Activated CD4-positive, alpha-beta T cell treated with anti-CD3 and anti-CD28 coated beads, Interleukin-2, amount 50 U/mL, for 1 hour (primary cell): ENCODE measurements at places on chromosomes 13 and 19.
A peak's percentile ranks its signal among the peaks of the same experiment; 100 is the strongest.

DNA sequence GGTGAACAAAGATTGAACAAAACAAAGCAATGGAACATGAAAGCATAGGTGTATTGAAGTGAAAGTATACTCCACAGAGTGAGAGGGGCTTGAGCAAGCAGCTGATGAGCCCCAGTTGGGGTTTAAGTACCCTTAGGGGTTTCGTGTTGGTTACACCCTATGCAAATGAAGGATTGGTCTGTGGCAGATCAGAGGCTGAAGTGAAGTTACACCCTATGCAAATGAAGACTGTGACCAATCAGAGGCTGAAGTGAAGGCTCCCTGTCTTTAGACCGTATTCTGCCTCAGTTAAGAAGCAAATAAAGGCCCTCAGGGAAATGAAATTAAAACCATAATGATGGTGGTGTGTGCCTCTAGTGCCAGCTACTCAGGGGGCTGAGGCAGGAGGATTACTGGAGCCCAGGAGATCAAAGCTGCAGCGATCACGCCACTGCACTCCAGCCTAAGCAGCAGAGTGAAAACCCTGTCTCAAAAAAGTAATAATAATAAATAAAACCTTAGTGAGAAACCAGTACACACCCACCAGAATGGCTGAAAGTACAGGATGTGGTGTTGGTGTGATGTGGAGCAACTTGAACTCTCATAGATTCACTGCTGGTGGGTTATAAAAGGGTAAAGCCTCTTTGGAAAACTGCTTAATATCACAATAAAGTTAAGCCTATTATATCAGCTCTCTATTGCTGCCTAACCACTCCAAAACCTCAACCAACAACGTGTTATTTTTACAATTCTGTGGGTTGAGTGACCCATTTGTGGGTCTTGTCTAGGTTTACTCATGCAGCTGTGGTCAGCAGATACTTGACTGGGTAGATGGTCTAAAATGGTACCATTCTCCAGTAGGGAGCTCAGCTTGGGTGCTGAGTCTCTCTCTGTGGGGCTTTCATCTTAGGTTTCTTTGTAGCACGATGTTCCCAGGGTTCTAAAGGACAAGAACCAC, 12.8 kb upstream of the UPF3A start:
- DNase-seq, result no peak

- no peak for DNase-seq
These were observed 5.5 kb downstream of the SLC7A1 start for GRCh38 chr13:29589967-29590366.

DNA sequence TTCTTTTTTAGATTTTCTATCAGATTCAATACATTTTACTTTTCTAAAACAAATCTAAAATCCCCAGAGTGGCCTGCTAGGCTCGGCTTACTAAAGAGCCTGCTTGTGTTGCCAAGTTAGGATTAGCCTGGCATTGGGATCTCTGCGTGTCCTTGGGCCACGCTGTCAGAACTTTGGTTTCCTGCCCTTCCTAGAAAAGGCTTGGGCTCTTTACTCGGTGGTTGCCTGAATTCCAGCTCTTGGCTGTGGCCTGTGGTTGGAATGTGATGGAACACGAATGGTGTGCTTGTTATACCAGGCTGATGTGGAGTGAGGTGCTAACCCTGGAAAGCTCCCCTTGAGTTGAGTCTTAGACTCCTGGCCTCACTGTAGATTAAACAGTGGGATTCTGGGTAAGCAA, 8.5 kb downstream of the SPATA13 start:
- no peak for DNase-seq

GRCh38 chr19:18386543-18387271, 749 bp downstream of the GDF15 start:
- no peak for DNase-seq

- DNase-seq, result no peak
These were observed 111.7 kb upstream of the IRS2 start for GRCh38 chr13:109897988-109898624.

DNA sequence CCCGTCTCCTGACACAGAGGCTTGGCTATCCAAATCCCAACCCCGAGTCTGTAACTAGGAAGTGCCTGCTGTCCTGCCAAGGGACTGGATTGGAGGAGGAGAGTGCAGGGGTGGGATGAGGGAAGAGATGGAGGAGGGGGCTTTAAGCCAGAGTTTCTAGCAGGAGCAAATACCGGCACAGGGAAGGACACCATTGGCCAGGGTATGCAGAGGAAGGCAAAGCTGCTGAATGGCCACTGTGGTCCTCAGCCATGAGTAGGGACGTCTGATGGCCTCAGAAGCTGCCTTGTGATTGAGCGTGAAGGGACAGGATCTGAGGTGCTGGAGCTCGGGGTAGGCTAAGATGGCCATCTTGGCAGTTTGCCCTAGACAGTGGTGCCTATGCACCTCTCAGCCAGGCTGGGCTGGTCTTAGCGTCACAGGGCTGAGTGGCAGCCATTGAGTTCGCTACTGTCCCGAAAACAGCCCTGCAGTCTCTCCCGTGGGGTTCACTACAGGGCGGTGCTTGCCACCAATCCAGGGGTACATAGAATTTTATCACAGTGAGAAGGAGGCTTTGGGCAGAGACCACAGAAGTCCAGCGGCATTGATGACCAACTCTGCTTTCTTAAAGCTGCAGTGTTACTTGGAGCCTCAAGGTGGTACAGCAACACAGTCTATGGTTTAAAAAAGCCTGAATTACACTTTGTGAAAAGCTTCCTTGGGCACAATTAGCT, 61.8 kb downstream of the AKAP11 start:
- no peak for DNase-seq

DNA sequence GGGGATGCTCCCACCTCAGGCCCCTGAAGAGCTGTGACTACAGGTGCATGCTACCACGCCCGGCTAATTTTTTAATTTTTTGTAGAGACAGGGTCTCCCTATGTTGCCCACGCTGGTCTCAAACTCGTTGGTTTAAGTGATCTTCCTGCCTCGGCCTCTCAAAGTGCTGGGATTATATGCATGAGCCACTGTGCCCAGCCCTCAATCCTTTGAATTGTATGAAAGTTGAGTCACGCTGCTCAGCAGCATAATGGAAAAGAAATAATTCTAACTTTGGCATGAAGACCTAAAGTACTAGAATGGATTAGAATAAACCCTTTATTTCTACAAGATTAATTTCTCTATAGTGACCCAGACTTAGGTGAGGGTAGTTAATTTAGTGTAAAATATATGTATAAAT, 42.4 kb downstream of the MRPS31 start:
- DNase-seq, result no peak

GRCh38 chr13:40498461-40498860, 168.0 kb downstream of the FOXO1 start:
- no peak for DNase-seq

- peak; percentile 30 for DNase-seq
These were observed 18.9 kb upstream of the ZSCAN5A start for GRCh38 chr19:56333506-56333905.

DNA sequence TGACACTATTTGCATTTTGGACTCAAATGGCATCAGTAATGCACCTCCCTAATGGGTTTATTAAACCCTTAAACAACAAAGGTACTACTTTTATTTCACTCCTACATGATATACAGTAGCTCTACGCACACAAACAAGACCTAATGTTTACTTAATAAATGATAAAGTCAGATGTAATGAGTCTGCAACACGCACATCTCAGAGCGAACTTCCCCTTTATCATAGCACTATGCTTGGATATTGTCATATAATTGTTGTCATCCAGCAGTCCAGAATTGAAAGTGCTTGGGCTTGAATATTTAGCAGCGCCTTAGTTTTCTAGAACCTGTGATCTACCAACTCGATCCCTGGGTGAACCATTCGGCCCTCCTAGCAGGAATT, 772 bp downstream of the PARP4 start:
- no peak for DNase-seq

GRCh38 chr13:106499896-106500295, 35.6 kb downstream of the EFNB2 start:
- no peak for DNase-seq

GRCh38 chr19:7851623-7852500, 21.8 kb downstream of the EVI5L start:
- DNase-seq, result no peak

- no peak for DNase-seq
These were observed 628.9 kb downstream of the DIAPH3 start for GRCh38 chr13:59534806-59535205.

- no peak for DNase-seq
These were observed 50.6 kb upstream of the PCDH20 start for GRCh38 chr13:61466280-61466679.

- no peak for DNase-seq
These were observed 21.0 kb downstream of the PEPD start for GRCh38 chr19:33500586-33500985.

DNA sequence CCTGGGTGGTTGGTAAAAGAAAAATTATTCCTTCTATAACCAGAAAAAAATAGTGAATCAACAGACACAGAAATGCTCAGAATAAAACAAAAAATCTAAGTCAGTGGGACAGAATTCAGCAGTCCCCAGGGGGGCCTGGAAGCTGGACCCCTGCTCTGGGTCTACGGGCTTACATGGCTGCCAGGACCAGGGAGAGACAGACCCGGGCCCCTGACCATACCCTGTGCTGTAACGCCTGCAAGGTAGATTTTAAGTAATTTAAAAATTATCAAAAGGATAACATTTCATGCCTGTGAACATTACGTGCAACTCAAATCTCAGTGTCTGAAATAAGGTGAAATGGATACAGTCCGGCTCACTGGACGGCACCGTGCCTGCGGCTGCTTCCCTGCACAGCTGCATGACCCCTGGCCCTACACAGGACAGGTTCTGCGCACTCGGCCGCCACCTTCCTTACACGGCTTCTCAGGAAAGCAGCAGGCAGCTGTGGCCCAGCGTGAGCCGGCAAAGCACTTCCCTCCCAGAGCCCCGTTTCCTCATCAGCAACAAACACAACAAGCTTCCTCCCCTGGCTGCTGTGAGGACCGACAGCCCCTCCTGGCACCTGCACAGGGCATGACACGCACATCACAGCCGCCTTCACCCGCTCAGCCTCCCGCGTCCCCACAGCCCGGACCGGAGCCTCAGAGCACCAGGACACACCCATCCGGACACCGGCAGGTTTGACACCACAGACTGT, 22.2 kb downstream of the RASA3 start:
- DNase-seq, result peak; percentile 76

DNA sequence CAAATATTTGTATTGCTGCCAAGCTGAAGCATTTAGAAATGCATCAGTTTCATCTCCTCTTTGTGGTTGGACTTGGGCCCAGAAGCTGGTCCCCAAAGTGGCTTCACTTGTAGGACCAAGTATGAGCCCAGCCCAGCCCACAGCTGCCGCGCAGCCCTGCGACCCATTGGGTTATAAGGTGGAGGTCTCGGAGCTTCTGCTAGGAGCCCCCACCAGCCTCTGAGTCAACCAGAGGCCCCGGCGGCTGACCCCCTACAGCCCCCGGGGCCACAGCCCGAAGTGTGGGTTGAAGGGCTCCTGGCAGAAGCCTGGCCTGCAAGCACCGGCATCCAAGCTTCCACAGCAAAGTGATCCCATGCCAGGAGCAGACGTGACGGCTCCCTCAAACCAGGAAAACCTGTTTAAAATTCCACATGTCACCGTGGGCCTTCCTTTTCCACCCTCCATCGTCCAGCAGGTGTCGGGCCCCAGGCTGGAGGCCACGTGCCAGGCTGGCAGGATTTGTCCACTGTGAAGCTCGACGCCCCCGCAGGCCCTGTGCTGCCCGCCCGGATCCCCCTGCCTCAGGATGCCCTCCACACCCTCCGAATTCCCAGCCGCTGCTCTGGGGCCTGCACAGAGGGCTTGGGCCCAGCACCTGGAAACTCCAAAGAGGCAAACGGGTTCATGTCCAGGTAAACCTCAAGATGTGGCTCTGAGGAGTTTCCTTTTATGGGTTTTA, 54.7 kb downstream of the C13orf46 start:
- no peak for DNase-seq

DNA sequence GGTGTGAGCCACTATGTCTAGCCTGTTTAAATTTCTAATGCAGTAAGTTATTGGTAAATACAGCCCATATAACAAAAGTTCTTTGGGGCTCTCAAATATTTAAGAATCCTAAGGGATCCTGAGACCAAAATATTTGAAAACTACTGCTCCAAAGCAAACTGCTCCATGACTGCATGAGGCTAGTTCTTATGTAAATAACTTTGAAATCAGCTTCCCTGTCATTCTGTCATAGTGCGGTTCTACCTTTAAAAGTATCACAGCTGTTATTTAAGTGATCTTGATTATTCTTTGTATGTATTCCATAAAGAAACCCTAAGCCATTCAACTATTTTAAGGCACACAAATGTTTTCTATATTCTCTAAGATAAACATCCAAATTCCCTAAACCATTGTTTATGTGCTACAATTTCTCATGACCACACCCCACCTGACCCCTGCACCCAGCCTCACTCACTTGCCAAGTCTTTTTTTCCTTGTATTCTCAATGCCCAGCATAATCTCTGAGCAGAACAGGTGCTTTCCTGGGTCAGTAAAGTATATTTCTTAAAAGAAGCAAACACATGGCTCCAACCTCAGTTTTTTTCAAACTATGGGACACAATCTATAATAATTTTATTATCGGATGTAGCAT, 146.6 kb downstream of the RNF17 start:
- no peak for DNase-seq

DNA sequence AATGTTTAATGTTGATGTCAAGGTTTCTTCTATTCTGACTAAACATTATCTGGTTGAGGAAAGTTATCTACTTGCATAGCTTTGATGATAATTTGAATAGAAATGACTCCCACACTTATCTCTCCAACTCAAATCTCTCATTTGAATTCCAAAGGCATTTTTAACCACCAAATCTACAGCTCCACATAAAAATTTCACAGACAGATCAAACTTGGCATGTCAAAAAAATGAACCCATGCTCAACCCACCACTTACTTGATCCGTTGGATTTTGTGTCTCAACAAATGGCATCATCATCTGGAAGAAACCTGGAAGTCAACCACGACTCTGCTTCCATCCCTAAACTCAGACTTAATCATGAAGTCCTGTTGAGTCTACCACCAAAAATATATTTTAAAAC, 1050.4 kb downstream of the EFNB2 start:
- DNase-seq, result no peak

- no peak for DNase-seq
These were observed 476.5 kb downstream of the KLF5 start for GRCh38 chr13:73535341-73535740.

DNA sequence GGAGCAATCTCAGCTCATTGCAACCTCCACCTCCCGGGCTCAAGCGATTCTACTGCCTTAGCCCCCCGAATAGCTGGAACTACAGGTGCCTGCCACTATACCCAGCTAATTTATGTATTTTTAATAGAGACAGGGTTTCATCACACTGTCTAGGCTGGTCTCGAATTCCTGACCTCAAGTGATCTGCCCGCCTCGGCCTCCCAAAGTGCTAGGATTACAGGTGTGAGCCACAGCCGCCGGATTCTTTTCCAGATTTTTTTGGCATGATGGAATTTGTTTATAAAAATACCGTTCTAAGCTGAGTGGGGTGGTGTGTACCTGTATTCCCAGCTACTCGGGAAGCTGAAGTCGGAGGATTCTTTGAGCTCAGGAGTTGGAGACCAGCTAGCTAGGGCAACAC, 6.0 kb upstream of the ATG4D start:
- DNase-seq, result no peak
